ENCODE measurements at places on chromosomes 2 and 18. TPM values are rescaled to one million over a fixed set of nuclear protein-coding genes. Genes with fewer than 3 reads are reported as not detected.

DNA sequence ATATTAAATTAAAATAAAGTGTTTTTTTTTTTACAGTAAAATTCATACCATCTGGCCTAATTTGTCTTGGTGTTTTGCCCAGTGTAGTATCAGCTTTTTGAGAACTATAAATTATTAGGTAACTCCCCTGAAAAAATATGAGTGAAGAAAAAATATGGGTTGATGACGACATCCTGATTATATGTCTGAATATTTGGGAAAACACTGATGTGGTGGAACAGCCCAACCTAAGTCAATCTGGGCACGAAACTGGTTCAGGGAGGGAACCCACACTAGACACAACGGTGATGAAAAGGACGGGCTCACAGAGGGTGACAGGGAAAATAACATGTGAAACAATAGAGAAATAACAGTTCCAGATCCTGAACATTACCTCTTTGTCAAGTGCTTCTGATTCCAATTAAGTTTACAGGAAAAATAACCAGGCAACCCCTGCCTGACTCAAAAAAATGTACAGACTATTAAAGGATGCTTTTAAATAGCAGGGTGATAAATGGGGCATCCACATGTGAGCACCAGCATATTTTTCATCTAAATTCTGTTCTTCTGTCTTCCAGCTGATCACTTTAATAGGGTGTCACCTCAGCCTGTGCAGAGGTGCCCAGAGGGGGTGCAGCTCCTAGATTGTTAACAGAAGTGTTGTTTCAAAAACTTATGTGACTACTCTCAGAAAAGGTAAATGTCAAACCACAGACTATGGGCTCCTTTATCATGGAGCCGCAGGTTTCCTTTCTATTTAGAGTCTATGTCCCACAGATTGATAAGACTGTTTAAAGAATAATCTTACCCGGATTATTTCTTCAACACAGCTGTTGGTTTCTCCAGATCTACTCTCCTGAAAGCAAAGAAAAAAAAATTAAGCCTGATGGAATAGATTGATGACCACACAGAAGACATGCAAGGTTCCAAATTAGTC lies 305.4 kb downstream of the AFF3 start:
- no peak for DNase-seq

DNA sequence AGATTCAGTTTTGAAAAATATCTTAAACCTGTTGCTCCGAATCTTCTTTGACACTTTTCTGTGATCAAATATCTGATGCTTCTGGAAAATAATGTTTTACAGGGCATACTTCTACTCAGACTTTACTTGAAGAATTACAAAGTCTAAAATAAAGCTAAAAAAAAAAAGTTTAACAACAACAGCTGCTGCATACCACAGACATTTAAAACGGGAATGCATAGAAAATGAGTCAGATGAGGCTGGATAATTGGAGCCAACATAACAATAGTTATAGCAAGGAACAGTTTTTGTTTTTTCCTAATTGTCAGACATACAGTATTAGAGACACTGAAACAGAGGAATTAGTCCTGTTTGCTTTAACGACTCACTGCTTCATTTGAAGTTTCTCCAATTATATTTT lies 1090.2 kb downstream of the SUCLG1 start:
- no peak for DNase-seq

GRCh38 chr2:128415779-128416061 lies 97.1 kb upstream of the HS6ST1 start:
- DNase-seq = no peak

Gene RND3
- 16.4 TPM for polyA plus RNA-seq

DNA sequence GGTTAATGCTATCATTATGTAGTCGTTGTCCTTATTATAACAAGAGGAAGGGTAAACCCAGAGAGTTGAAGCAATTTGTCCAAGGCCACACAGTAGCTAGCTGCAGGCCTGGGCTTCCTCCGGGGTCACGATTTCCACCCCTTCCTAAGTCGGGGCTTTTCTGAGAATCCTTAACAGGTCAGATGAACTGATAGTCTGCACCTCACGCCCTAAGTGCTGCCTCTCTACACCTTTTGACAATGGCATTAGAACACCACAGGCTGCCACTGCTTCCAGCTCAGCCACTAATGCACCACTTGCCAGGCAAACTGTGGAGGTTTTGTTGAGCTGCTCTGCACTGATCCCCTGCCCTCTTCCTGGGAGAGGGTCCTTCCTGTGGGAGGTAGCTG lies 37.7 kb downstream of the FOSL2 start:
- no peak for DNase-seq

DNA sequence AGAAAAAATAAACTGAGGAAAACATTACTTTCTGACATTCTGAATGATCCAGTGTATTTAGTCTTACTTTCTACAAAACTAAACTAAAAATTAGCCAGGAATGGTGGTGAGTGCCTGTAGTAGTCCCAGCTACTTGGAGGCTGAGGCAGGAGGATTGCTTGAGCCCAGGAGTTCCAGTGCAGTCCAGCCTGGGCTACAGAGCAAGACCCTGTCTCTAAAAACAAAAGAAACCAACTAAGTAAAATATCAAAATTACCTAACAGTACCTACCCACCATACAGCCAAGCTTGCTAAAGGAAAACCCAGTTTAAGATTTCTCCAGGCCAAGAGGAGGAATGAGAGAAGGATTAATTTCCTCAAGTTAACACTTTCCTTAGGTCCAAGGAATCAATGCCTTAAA lies 2.9 kb downstream of the HSPD1 start:
- DNase-seq = no peak

Gene CTIF
- 42.3 TPM for polyA plus RNA-seq

Gene DSG2
- polyA plus RNA-seq = 24.8 TPM

- no peak for DNase-seq
Measured at GRCh38 chr2:176599796-176600485, 330.7 kb downstream of the MTX2 start.

GRCh38 chr2:241965931-241966412 lies 96.4 kb downstream of the RTP5 start:
- DNase-seq = no peak

DNA sequence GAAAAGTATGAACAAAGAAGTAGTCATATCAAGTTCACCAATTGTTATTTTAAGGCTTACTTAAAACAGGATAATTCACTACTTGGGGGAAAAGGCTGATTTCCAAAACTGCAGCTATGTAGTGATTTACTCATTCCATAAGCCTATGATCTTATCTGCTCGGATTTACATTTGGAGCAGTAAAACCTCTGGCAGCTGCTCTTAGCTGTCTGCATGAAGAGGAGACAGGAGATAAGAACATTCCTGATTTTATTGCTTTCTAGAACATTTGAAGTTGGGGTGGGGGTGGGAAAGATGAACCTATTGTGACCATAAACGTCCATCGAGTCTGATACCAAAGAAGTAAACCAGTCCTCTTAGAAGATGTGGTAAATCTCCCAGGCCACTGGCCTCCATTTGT lies 120.9 kb downstream of the MMADHC start:
- no peak for DNase-seq

DNA sequence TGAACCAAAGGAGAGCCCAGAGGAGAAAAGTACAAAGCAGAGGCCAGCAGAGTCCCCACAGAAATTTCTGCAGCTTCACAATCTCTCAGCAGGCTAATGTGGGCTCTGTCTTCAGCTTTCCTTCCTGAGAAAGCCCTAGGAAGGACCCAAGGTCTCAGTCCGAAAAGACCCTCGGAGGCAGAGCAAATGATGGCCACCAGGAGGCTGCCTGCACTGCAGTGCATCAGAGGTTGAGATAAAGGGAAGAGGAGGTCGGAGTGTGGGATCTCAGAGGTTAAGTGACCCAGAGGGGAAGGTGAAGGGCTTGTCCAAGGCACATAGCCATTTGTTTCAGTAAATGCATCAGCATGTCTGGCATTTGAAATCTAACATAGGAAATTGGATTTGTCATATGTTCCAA lies 299.1 kb upstream of the SLC14A2 start:
- no peak for DNase-seq

DNA sequence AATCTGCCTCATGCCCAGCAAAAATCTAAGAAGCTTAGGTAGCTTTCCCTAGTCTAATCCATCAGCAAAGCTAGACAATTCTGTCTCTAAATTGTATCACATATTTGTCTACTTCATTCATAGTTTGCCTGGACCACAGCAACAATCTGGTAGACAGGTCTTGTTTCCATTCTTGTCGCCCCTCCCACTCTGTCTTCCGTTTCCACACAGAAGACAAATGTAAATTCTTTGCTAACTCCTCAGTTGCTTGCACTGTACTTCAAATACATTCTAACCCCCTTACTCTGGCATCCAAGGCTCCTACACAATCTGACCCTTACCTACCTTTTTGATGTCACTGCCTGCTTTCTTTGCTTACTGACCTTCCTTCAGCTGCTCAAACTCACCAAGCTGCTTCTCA lies 40.1 kb downstream of the THUMPD2 start:
- no peak for DNase-seq

GRCh38 chr2:127275356-127275755 lies 18.6 kb downstream of the ERCC3 start:
- no peak for DNase-seq

Gene ALPP
- polyA plus RNA-seq = not detected

Gene ST6GAL2
- polyA plus RNA-seq = 0.29 TPM

Gene DSG1
- 0.34 TPM for polyA plus RNA-seq

DNA sequence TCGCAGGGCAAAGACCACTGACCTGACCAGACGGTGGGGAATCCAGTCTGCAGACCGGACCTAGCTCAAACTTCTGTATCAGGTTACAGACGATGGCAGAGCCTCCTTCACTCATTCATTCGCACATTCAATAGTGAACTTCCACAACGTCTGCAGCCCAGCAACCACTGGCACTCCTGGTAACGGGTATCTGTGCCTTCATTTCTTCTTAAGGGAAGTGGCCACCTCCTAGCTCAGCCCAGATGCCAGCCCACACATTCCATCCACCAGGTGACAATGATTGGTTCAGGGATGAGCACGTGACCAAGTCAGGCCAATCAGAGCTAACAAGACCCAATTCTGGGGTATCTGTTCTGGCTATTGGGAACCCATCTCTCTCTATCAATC lies 15.9 kb upstream of the ARMC9 start:
- no peak for DNase-seq

- DNase-seq = peak; percentile 18
Measured at GRCh38 chr2:189109921-189110397, 69.6 kb downstream of the COL5A2 start.
